Stimulated activated CD8-positive, alpha-beta memory T cell treated with anti-CD3 and anti-CD28 coated beads, Interleukin-2, amount 100 ng/mL, for 1 hour (primary cell): ENCODE measurements at places on chromosomes 5 and 9.

DNA sequence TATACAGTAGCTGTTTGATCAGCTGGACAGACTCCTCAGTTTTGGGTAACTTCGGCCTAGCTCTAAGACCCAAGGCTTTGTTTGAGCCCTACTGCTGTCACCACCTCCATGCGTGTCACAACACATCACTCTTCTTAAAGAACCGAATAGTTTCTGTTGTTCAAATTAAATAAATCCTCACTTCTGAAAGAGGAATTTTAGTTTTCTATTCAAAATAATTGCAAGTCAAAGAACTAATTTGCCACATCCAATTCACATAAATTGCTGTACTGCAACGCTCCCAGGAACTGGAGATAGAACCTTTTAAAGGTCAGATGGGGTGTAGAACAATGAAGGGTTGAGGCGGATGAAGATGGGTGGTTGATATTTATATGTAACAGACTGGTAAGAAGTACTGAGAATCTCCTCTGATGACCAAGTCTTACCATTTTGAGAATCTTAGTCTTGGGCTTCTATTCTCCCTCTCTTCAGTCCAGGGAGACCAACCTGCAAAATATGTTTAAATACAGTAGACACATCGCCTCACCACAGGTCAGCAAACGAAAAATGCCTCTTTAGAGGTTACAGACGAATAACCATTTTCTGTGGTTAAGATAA lies 1.6 kb downstream of the NREP start:
- DNase-seq: no peak

DNA sequence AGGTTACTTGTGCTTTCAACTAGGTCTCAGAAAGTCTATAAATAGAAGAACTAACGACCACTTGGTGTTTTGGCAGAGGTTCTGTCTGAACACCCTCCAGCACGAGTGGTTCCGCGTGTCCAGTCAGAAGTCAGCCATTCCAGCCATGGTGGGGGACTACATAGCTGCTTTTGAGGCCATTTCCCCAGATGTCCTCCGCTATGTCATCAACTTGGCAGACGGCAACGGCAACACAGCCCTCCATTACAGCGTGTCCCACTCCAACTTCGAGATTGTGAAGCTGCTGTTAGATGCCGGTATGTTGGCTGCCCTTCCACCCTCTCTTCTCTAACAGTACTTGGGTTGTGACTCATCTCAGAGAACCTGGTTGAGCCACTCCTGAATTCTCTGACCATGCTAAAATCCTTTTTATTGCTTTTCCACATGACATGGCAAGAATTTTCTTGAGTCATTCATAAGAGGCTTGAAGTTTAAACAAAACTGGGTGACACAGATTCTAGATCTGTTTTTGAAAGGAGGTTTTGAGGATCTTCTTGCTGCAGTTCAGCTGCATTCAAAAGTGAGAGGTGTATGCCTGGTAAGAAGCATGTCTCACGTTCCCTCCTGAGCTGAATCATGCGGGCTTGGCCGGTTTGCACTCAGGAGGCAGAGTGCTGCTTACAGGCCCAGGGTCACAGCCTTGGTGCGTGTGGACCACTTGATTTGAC lies 103.1 kb upstream of the DMRT1 start:
- DNase-seq: no peak

GRCh38 chr5:159827861-159828260 lies 88.4 kb upstream of the ADRA1B start:
- DNase-seq: no peak

DNA sequence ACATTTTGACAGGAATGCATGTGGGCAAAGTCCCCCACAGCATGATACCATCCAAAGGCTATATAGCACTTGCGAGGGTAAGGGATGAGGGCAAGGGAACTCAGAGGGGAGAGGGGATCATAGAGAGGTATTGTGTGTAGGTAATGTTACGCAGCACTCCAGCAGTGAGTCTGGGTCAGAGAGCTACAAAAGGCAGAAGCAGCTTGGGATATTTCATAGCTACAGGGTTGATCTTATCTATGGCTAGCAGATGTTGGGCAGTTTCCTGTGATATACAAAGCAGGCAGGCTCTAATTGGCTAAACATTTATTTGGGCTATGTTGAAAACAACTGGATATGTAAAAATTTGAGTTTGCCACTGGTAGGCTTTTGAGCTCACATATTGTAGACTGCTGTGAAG lies 17.8 kb upstream of the SLCO4C1 start:
- DNase-seq: no peak

- DNase-seq: no peak
Measured at GRCh38 chr5:43661102-43661501, 58.1 kb downstream of the NNT start.

DNA sequence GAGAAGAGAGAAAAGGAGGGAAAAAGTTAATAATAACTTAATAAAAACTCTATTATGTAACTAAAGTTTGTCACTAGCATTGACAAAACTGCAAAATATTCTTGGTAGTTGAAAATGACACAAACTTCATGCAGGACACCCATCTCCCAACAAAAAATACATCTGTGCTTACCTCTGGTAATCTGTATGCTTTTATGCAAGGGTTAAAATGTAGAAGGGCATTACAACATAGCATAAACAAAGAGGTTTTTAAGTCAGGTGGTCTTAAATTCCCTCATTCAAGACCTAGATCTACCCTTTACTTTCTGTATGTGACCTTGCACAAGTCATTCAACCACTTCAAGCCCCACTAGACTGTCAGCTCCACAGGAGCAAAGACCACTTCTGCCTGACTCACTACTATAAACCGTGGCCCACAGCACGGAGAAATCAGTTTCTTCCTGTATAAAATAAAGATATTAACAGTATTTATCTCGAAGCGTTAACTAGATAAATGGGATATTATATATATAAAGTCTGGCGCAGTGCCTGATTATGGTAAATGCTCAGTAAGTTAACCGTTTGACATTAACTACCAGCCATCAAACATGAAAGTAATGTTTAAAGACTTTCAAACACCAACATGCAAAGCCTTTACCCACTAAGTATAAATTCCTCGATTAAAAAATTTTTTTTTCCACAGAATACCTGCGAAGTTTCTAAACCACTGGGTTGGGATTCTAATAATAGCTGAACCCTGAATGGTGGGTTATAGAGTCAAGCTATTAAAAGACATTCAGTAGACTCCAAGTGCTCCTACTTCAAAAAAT lies 2.0 kb downstream of the FBXL17 start:
- DNase-seq: no peak

- DNase-seq: no peak
Measured at GRCh38 chr9:91949392-91949945, 559 bp downstream of the ROR2 start.

- DNase-seq: no peak
Measured at GRCh38 chr9:116237456-116237855, 83.9 kb downstream of the PAPPA start.

DNA sequence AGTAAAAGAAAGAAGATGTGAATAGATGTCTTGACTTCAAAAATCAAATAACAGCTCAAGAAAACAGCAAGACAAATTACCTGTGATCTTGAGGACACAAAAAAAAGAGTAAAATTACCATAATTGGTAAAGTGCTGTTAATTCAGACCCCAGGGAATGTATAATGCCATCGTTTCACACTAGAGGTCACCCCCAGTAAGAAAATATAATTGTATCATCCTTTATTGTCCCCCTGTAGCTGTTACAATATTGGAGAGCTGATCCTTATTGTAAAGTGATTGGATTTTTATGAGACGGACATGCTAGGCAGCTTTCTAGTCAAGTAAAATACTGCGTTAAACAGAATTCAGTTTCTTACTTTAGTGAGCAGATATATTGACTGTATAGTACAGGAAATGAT lies 377.0 kb downstream of the TLE1 start:
- no peak for DNase-seq

GRCh38 chr5:31889001-31889561 lies 250.2 kb downstream of the PDZD2 start:
- no peak for DNase-seq

- no peak for DNase-seq
Measured at GRCh38 chr9:95043826-95044225, 273.7 kb downstream of the FANCC start.

GRCh38 chr9:105127863-105128220 lies 116.6 kb upstream of the SLC44A1 start:
- no peak for DNase-seq

- DNase-seq: no peak
Measured at GRCh38 chr5:136613230-136613629, 247.9 kb upstream of the TRPC7 start.

GRCh38 chr9:14889451-14889850 lies 20.8 kb downstream of the FREM1 start:
- no peak for DNase-seq

DNA sequence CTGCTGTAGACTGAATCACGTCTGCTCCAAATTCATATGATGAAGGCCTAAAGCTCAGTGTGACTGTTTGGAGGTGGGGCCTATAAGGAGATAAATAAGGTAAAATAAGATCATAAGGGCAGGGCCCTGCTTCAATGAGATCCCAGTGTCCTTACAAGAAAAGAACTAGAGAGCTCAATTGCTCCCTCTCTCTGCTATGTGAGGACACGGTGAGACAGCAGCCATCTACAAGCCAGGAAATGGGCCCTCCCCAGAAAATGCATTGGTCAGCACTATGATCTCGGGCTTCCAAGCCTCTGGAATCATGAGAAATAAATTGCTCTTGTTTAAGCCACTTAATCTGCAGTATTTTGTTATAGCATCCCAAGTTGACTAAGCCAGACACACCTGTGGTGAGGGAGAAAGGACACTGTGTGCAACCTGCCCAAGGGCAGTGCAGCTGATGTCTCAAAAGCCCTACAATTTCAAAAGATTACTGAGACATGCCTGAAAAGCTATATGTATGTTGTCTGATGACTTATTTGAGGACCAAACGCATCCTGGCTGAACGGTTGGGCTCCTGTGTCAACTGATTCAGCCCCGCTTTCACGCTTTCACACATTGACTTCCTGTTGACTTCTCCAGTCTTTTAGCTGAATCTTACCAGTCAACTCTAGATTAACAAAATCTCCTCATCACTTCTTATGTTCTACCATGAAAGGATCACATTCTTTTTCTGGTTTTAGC lies 13.2 kb downstream of the GZMK start:
- DNase-seq: peak; percentile 24

GRCh38 chr5:17019324-17019723 lies 83.2 kb upstream of the MYO10 start:
- no peak for DNase-seq

- DNase-seq: peak; percentile 12
Measured at GRCh38 chr9:99433555-99433954, 211.5 kb downstream of the SEC61B start.

- DNase-seq: no peak
Measured at GRCh38 chr5:76074487-76075065, 8.6 kb upstream of the SV2C start.

DNA sequence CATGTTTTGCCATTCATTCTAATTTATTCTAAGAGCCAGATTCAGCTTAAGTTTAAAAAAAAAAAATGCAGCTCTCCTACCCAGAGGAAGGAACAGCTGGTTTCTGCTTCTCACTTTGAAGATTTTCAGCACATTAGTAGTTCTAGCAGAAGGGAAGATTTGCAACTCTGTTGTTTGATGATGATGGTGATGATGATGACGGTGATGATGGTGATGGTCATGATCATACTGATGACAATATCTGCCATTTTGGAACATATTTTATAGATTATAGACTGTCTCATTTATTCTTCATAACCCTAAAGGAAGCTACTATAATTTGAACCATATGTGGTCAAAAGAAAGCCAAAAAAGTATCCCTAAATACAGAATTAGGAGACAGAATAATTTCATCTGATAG lies 7.9 kb upstream of the MED10 start:
- no peak for DNase-seq

GRCh38 chr5:29054694-29055093 lies 2016.3 kb upstream of the CDH9 start:
- no peak for DNase-seq

- no peak for DNase-seq
Measured at GRCh38 chr9:91100878-91101450, 260.8 kb downstream of the AUH start.

- DNase-seq: no peak
Measured at GRCh38 chr5:139705191-139705590, 57.0 kb downstream of the CXXC5 start.

DNA sequence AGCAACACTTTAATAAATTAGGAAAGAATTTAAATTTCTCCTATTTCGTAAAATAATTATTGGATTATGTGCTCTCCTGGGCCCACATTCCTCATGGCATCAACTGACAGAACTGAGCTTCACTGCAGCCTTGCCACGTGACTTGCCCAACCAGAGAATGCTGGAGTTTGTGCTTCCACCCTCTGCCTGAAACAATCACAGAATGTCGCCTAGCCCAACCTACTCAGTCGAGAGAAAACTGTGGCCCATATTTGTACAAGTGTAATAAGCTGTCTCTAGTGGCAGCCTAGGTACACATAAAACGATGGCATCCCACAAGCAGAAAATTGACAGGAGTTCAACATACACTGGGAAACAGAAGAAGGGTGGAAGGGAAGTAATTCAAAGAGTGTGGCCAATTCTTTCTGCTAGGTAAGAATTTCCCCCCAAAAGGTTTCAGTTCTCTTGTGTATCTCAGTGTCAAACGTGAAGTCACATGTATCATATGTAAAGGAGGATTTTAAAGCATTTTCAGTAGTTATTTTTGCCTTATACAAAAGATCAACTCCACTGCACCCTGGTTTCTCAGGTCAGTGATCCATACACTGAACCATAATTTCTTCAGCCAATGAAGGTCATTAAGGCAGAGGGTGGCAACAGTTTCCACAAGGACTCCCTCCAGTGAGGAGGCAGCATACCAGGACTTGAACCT lies 41.7 kb downstream of the ZNF608 start:
- DNase-seq: no peak

GRCh38 chr9:124800306-124801259 lies 23.6 kb downstream of the OLFML2A start:
- DNase-seq: no peak

- DNase-seq: no peak
Measured at GRCh38 chr5:36646507-36647023, 40.2 kb downstream of the SLC1A3 start.

- DNase-seq: no peak
Measured at GRCh38 chr9:5838884-5839571, 6.1 kb upstream of the ERMP1 start.

- no peak for DNase-seq
Measured at GRCh38 chr5:66814146-66814991, 218.2 kb downstream of the MAST4 start.

DNA sequence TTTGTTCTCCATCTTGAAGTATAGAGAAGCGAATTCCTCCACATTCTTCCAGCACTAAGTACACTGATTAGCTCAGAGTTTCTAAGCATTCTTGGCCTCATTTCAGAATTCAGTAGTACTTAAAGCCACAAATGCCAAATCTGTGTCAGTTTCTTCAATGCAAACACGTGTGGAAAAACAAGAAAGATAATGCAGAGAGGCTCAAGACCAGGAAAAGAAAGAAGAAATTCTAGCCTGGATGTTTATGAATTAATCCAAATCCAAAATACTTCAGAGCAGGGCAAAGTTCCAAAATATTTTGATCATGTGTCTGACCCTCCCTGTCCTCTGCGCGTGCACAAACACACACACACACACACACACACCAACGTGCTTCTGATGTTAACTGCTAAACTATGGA lies 457.6 kb downstream of the SLCO4C1 start:
- no peak for DNase-seq

- no peak for DNase-seq
Measured at GRCh38 chr5:107597247-107597646, 73.5 kb downstream of the EFNA5 start.
